Natural killer cell (primary cell): ENCODE measurements at places on chromosomes 3 and 15.

DNA sequence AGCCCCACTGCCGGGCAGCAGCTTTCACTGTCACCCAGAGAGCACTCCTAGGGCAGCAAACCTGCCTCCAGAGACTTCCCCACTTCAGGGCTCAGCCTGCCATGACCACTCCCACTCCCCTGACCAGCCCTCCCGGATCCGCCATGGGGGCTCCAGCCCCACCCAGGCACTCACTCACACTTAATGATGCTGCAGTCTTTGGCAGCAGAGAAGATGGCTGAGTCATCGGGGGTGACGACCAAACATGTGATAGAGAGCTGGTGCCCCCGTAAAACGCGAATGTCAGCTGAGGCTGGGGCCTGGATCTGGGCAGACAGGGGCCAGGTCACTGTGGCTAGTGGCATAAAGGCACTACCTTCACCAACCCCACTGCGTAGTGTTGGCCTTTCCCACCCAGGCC is 4.7 kb downstream of the RRP9 start:
- no peak for DNase-seq

- DNase-seq: no peak
Observed at GRCh38 chr15:63752075-63752684, 81.6 kb downstream of the HERC1 start.

- DNase-seq: no peak
Observed at GRCh38 chr3:64267721-64268604, 42.7 kb upstream of the PRICKLE2 start.

DNA sequence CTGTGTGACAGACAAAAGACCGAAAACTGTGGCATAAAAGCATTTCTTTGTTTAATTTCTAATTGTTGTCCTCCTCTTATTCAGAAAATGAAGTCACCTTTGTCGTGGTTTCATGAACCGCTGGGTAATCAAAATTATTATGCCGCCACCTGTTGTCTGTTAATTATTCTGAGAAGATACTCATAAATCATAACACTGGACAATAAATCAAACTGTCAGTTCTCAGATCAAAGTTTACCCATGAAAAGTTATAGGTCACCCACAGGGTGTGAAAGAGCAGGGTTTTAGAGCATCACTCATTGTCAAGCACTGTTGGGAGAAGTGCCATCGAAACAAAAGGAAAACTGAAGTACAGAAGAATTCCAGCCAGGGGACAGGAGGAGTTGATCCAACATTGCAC is 474.3 kb downstream of the NR2F2 start:
- DNase-seq: no peak

DNA sequence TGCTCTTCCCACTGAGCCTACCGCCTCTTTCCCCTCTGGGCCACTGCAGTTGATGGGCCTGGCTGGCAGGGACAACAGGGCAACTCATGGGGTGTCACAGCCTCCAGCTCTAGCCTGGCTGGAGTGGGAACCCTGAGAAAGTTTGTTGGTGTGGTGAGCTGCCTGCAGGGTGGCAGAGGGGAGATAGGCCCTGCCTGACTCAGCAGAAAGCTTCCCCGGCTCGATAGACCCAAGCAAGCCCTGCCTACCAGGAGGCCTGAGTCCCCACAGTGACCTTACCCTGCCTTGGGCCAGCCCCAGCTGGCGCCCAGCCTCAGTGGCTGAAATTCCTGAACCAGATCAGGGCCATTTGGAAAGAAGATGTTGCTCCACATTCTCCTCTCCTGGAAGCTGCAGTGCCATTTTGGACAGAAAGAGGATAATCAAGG is 29.4 kb downstream of the ABTB1 start:
- no peak for DNase-seq

DNA sequence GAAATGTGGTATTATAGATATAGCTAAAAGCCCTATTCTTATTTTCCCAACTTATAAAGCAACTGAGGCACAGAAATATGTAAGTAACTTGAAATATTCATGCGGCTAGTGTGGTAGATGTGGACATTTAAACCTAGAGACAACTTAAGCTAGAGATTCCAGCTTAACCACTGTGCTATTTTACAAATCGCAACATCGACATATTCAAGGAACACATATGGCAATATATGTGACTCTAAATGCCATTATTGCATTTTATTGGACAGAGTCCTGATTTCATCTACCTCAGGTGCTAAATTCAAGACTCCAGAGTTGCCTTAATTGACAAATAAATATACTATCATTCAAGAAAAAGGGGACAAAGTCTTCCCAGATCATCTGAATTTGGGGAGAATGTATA is 442.3 kb downstream of the NLGN1 start:
- DNase-seq: no peak

DNA sequence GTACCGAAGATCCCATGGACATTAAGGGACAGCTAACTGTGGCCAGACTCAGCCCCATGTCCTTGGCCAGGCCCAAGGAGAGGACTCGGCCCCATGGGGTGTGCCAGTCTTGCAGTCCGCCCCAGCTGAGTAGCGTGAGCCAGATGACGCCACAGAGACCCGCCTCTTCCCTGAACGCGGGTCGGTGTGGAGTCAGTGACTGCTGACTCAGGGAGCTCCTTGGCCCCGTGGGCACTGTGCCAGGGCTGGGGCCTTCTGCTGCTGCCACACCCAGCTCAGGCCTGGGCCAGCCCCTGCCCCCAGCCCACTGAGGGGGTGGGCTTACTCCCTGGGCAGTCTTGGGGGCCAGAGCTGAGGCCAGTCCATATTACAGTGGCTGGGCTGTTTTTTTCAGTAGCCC is 52.8 kb downstream of the PLXNA1 start:
- DNase-seq: no peak

GRCh38 chr3:28295898-28296490 is 52.5 kb upstream of the ZCWPW2 start:
- no peak for DNase-seq

DNA sequence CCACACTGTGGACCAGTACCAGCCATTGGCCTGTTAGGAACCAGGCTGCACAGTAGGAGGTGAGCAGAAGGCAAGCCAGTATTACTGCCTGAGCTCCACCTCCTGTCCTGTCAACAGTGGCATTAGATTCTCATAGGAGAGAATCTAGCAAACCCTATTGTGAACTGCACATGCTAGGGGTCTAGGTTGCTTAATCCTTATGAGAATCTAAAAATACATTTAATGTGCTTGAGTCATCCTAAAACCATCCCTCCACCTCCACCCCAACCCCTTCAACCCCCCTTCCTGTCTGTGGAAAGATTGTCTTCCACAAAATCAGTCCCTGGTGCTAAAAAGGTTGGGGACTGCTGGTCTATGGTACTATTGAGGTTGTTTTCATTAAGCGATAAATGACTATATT is 49.3 kb upstream of the KCNAB1 start:
- no peak for DNase-seq

DNA sequence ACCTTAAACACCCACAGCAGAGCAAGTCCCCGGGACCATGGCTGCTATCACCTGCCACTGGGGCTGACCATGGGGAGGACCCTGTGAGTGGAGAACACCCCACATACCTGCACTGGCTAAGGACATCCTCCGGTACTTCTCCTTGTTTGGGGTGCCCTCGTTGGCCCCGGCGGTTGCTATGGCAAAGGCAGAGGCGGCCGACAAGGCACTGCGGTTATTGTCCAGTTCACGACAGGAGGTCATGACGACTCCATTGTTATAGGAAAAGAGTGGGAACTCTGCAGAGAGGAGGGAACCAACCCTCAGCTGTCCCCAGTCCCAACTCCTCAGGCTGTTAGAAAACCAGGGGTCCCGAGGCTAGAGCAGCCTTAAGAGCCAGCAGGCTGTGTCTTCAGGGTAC is 54.8 kb upstream of the CTSH start:
- DNase-seq: no peak

GRCh38 chr3:46965151-46965550 is 11.4 kb downstream of the CCDC12 start:
- no peak for DNase-seq

GRCh38 chr3:40979962-40980361 is 219.3 kb upstream of the CTNNB1 start:
- DNase-seq: no peak

- no peak for DNase-seq
Observed at GRCh38 chr3:12394569-12395271, 89.6 kb upstream of the TSEN2 start.

DNA sequence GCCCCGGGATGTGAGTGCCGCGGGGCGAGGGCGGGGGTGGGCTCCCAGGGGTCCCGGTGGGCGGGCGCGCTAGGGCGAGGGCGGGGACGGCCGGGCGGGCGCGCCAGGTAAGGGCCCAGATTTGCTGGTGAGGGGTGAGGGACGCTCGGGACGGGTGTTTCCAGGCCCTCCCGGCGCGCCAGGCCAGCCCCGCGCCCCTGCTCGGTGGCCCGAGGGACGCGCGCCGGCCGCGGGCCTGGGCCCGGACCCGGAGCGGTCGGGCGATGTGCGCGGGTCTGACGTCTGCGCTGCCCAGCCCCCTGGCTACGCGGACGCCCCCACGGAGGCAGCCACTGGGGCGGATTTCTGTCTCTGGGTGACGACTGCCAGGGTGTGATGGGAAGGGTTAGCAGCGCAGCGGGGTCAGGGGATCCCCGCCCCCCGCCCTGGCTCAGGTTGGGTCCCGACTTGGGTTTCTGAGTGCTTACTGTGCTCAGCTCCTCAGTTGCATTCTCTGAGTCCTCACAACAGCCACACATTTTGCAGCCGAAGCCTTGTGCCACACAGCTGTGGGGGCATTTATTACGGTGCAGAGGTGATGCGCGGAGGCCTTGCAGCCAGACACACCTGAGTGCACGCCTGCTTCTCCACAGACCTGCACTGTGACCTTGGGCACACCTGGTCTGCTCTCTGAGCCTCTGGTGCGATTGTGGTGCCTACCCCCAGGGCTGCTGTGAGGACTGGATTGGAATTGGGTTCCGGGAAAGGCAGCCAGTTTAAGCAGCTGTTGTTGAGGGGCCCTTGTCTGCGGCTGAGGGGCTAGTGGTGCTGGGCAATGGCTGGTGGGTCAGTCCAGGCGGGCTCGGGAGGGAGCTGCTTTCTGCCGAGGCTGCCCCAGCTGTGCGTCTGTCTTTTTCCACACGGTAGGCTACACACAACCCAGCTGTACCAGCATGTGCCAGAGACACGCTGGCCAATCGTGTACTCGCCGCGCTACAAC is 523 bp downstream of the HDAC11 start:
- peak; percentile 74 for DNase-seq

GRCh38 chr15:41873711-41874110 is 20.1 kb downstream of the SPTBN5 start:
- DNase-seq: no peak

DNA sequence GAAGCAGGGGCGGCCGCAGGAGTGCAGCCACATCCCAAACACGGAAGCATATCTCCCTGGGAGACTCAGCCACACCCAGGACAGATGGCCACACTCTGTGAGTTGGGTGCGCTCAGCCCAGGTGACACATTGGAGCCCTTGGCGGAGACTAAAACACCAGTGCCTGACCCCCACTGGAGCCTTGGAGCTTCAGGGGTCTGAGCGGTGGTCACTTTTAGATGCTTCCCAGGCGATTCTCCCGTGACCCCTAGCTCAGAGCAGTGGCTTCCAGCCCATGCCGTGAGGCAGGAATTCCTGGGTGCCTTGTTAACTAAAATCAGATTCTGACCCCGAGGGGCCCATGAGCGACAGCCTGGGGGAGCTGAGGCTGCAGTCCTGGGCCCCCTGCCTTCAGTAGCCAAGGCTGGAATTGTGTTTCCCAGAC is 54.5 kb downstream of the PLXNA1 start:
- no peak for DNase-seq

DNA sequence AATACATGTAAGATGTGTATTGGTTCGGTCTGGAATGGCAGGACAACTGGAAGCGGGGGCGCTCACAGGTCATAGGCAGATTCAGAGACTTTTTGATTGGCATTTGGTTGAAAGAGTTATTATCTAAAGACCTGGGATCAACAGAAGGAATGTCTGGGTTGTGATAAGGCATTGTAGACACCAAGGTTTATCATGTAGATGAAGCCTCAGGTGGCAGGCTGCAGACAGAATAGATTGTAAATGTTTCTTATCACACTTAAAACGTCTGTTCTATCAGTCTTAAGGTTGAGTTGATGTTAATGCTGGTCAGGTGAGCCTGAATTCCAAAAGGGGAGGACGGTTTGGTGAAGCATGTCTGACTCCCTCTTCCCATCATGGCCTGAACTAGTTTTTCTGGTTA is 295.9 kb upstream of the PROK2 start:
- no peak for DNase-seq

DNA sequence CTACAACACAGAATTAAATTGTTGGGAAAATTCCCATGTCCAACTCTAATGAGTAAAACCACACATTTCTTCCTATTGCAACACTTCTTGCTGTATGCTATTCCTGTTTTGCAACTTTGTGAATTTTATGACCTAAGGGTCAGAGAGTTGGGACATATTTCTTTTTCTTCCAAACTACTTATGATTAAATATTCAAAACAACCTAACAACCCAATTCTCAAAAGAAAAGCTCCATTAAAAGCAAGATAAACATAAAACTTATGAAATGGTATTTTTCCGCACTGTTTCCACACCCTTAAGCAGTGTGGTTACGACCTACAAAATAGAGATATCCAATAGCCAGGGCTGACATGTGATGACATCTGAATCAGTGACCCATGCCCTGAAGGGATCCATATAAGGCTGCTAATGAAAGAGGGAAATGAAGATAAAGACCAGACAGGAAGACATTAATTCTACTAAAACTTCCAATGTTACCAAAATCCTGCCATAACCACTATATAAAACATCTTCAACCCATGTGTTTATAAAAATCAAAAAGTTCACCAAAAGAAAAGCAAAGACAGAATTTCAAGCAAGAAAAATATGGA is 45.6 kb downstream of the DMXL2 start:
- no peak for DNase-seq

- DNase-seq: no peak
Observed at GRCh38 chr15:71054286-71054952, 60.9 kb upstream of the THSD4 start.

DNA sequence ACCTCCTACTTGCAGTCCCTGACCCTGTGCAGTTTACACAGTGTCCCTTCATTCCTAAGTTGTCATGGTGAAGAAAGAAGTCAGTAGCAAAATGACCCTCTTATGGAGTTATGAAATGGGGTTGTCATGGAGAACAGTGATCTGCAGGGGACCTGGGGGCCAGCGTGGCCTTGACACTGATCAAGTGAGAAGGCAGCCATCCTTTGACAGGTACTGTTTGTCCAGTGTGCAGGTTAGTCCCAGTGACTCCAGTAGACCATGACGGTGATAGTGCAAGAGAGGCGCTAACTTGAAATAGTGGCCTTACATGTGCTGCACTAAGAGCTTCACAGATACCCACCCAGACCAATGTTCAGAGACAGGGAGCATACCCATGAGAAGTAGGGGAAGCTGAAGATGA is 87.9 kb downstream of the IL12A start:
- DNase-seq: no peak

DNA sequence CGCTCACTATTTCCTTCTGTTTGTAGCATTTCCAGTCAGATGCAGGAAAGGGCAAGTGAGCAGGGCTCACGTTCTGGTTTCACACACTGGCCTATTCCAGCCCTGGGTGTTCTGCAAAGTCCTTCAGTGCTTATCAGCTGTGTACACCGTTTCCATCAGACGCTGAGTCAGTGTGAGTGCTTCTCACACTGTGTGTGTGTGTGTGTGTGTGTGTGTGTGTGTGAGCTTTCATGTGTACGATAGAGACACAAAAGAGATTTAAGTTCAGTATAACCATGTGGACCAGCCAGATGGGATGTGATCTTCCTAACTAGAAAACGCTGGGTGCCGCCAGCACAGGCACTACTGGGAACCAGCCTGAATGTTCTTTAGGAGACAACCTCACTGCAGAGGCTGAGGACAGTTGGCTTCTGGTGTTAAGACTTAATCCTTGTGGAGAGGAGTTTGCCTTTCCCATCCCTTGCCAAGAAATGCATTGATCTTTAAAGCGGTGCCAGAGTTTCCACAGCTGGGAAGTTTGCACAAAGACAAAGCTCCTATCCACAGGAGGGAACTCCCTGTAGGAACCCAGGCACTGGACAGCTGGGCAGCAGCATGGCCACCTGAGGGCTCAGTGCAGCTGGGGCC is 3.9 kb upstream of the CHSY1 start:
- DNase-seq: no peak
